Tongue (tissue), 3 donors: ENCODE measurements at places on chromosomes 16 and 17. TPM values are rescaled to one million over a fixed set of nuclear protein-coding genes. Genes with fewer than 3 reads are reported as not detected.

The OTOP2 gene
- not detected for total RNA-seq

- peak; percentile 95 for DNase-seq
Observed at GRCh38 chr16:27721531-27722181, 171.7 kb downstream of the KATNIP start.

GRCh38 chr16:67054901-67055300 is 26.0 kb downstream of the CBFB start:
- DNase-seq: no peak

- DNase-seq: no peak
Observed at GRCh38 chr17:55598495-55598894, 87.2 kb upstream of the SMIM36 start.

- no peak for DNase-seq
Observed at GRCh38 chr17:42281571-42282096, 5.4 kb upstream of the STAT5B start.

DNA sequence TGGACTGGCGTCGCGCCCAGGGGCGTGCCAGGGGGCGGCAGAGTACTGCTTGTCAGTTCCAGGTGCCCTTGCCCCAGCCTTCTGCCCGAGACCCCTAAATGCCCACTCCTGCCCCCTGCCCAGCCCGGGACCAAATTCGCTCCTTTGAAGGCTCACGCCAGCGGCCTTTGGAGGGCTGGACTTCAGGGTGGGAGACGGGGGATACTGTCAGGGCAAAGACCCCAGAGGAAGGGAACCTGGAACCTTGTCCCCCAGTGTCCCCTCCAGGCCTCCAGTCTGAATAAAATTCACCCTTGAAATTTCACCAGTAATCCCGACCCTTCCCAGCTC is 737 bp downstream of the OTOP3 start:
- DNase-seq: no peak

The MT4 gene
- total RNA-seq: not detected

The ABCC12 gene
- not detected for total RNA-seq

- DNase-seq: no peak
Observed at GRCh38 chr17:66248285-66248684, 19.1 kb upstream of the APOH start.

- no peak for DNase-seq
Observed at GRCh38 chr17:50174444-50174843, 8.6 kb downstream of the SGCA start.

DNA sequence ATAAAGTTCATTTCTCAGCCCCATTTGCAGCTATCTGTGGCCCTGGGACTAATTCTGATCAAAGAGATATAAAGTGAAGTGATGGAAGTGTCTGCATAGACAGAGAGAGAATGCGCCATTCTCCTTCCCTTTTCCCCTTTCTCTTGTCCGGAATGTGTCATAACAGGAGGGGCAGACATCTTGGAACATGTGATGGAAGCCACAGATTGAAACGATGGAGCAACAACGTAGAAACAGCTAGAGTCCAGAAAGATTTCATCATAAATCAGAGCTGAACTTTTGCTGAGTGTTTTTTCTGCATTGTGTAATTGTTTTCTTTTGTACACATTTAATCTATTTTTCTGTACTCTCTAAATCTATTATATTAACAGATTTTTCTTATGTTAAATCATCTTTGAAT is 11.3 kb downstream of the ASGR1 start:
- DNase-seq: no peak

DNA sequence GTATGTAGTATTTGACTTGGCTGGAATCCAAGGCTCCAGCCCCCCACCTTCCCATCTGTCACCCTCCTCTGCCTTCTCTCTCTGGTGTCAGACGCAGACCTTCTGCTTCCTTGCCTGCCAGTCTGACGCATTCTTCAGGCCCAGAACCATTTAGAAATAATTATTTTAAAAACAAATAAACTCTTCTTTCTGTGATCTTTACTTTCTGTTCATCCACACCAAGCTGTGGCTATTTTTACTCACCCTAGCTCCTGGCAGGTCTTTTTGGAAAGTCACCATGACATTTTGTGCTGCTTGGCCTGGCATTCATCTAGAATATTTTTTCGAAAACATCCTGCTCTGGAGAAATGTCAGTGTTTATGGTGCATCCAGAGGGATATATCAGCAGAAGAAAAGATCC is 330.7 kb upstream of the ASIC2 start:
- DNase-seq: no peak

DNA sequence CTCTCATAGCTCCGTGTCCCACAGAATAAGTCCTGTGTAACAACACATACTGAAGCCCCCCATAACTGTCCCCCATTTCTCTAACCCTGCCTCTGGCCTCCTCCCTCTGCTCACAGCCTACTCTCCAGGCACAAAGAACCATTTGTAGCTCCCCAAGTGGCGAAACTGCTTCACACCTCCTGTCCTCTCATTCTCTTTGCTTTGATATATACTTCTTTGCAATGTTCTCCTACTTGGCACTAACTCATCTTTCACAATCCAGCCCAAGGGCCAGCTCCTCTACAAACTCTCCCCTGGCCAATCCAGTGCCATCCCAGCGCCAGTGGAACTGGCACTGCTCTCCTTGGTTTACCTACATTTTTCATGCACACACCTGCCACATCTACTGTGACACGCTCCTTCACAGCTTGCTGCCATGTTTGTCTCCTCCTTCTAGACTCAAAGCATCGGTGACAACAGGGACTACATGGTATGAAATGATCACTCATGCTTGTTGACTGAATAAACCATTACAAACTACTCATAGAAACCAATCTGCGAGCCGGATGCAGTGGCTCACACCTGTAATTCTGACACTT is 12.8 kb downstream of the CYTH1 start:
- DNase-seq: no peak

The SNTB2 gene
- total RNA-seq: 63.9 TPM

DNA sequence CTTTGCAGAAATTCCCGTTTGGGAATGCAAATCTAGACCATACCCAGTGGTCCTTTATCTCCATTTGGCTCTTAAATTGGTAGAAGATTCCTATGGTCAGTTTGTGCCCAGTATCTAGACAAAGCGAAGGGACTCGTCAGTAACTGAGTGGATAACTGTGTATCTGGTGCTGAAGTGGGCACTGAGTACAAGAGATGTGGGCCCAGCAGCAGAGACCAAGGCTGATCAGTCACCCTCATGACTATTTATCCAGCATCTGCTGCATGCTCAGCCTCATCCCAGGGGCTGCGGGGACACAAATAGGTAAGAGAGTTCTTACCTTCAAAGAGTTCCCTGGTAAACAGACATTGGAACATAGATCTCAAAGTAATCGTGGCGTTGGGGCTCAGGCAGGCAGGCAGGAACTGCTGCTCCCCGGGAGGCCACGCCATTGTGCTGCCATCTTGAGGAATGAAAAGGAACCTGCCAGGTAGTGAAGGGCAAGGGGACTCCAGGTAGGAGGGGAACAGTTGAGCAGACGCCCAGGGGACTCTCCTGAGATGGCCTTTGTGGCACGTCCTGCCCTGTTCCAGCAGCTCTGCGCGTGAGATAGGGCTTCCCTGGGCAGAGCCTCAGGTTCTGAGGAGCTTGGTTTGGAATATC is 10.3 kb downstream of the NT5M start:
- DNase-seq: peak; percentile 38

DNA sequence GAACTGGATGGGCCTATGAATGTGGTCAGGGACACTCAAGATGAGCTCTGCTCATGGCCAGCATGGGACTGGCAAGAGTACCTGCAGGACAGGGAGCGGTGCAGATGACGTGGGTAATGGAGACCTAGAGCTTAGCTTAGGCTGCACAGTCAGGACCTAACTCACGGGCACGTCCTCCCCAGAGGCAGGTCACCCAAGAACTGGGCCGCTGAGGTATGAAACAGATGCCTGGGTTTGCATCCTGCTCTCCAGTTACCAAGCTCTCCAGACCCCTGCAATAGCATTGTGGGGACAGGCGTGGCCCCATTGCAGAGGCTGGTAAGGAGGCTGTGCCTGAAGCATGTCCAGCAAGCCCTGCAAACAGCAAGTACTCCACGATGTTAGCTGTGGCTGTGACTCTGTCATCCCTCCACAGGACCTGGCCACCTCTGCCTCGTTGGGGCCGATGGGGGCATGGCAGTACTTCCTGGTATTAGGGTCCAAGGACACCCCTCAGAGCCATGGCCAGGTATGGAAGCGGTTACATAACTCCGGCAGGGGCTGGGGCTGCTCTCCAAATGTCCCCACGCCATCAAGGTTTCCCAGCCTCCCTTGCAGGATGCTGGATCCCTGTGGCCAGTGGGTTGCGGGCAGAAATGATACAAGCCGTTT is 37.5 kb upstream of the RBFOX3 start:
- no peak for DNase-seq

GRCh38 chr16:1332618-1333148 is 762 bp upstream of the BAIAP3 start:
- DNase-seq: no peak

The HCRT gene
- total RNA-seq: not detected

- peak; percentile 13 for DNase-seq
Observed at GRCh38 chr16:53999841-54000240, 286.7 kb downstream of the IRX3 start.

The KIF19 gene
- total RNA-seq: 2.5 TPM

The ITGAL gene
- total RNA-seq: 3.7 TPM

The ZNF469 gene
- total RNA-seq: 4.4 TPM

The PPP1R27 gene
- total RNA-seq: 11.9 TPM

GRCh38 chr16:47416869-47417268 is 44.0 kb downstream of the ITFG1 start:
- no peak for DNase-seq

- DNase-seq: no peak
Observed at GRCh38 chr16:2460391-2460713, 443 bp downstream of the TEDC2 start.

GRCh38 chr17:43966276-43966675 is 12.5 kb upstream of the PYY start:
- no peak for DNase-seq

DNA sequence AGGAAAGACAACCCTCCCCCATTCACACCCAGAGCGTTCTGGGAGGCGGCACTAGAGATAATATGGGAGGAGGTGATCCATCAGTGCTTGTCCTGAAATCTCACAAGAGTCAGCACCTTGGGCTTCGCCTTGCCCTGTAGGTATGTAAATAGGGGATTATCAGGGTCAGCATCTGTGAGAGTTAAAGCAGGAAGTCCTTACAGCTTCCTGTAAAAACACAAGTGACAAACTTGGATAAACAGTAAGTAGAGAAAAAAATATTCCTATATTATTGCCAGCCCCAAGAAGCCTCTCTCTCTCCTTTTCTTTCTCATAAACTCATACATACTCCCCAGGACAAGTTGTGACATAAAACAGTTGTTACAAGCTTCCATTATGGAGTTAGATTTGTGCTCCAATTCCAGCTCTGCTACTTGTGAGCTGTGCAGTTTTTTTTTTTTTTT is 187.7 kb downstream of the MAF start:
- DNase-seq: peak; percentile 15

GRCh38 chr16:87295259-87295658 is 21.9 kb downstream of the C16orf95 start:
- DNase-seq: no peak

The C17orf113 gene
- 2.3 TPM for total RNA-seq

DNA sequence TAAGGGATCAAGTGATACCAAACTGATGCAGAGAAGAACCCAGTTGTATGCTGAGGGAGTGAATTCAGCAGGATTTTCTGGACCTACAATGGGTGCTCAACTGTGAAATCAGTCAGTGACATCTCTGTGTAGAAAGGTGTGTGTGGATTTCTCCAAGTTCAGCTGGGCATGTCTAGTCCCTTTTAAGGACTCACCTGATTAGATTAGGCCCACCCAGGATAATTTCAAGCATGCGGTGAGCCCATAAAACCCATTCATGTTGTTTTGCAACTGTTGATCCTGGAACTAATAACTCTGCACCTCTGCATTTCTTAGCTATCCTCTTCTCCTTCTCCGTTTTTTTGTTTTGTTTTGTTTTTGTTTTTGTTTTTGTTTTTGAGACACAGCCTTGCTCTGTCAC is 35.1 kb upstream of the DNAJA2 start:
- DNase-seq: no peak

GRCh38 chr16:22192261-22193062 is 13.6 kb upstream of the EEF2K start:
- DNase-seq: peak; percentile 90

The ADAD2 gene
- total RNA-seq: 0.31 TPM

DNA sequence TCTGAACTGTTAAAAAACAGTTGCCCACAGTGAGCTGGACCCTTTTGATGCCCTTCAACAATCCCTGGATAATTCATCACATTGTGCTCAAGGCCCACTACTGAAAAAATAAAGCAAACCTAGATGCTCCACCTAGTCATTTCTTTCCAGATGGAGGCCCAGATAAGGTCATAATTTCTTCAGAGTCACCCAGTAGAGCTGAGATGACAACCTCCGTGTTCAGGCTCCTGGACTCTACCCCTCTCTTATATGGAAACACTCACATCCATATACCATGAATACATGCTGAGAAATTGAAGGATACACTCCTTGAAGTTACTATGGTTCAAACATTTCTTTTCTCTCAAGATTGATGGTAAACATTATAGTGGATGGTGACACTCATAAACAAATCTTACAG is 2.7 kb upstream of the ABCA3 start:
- no peak for DNase-seq

DNA sequence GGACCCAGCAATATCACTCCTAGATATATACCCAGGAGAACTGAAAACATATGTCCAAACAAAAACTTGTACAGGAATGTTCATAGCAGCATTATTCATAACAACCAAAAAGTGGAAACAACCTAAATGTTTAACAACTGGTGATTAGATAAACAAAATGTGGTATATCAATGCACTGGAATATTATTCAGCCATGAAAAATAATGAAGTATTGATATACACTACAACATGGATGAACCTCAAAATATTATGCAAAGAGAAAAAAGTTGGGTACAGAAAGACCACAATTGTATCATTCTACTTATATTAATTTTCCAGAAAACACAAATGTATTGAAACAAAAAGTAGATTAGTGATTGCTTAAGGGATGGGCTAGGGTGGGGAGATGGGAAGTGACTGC is 498.6 kb downstream of the GRIN2A start:
- no peak for DNase-seq

The PMP22 gene
- total RNA-seq: 242 TPM

The PMM2 gene
- 27.9 TPM for total RNA-seq

- no peak for DNase-seq
Observed at GRCh38 chr16:56747486-56748045, 17.6 kb downstream of the NUP93 start.

- DNase-seq: no peak
Observed at GRCh38 chr16:69005641-69006355, 99.7 kb upstream of the HAS3 start.

The FADS6 gene
- 0.51 TPM for total RNA-seq

The P2RX1 gene
- total RNA-seq: 2.3 TPM

DNA sequence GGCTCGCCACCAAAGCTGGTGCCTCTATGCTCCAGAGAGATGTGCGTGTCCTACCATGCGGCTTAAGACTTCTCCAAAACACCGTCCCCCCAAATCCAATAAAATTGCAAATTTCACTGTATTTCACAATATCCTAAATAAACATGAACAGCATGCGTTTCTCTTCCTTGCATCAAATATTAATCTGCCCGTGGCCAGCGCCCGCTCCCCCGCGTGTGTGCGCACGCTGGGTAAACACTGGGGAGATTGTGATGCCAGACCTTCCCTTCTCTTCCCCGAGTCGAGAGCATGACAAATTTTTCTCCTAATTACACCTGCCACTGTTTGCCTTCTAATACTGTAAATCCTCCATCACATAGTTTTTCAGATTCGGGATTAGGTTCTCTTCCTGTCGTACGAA is 148.1 kb downstream of the MRM1 start:
- DNase-seq: no peak
